ENCODE measurements at places on chromosomes 11 and 22. TPM values are rescaled to one million over a fixed set of nuclear protein-coding genes. Genes with fewer than 3 reads are reported as not detected.

DNA sequence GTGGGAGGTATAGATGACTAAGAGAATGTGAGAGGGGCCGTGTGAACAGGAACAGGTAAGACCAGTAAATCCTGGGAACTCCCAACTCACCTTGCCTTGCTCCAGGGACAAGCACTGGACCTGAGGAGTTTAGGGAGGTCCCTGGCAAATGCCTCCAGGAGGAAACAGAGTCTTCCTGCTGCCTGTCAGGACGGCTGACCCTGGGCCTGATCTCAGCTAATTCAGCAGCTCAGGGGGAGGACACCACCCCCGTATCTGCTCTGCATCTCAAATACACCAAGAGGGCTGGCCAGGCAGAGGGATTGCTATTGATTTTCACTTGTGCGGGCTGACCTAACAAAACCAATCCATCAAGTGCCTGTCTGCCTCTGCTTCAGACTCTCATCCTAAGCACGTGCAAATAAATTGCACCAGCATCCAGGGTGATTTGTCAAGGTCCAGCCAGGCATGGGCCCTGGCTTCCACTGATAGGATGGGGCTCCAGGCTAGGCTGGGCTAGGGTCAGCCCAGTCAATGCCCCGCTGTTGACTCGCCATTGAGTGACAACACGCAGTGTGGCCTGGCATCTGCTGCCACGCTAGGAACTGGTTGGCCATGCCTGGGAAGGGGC lies 20.3 kb downstream of the UQCR10 start:
- no peak for DNase-seq

- DNase-seq: no peak
Measured at GRCh38 chr11:79276736-79277325, 164.0 kb downstream of the TENM4 start.

DNA sequence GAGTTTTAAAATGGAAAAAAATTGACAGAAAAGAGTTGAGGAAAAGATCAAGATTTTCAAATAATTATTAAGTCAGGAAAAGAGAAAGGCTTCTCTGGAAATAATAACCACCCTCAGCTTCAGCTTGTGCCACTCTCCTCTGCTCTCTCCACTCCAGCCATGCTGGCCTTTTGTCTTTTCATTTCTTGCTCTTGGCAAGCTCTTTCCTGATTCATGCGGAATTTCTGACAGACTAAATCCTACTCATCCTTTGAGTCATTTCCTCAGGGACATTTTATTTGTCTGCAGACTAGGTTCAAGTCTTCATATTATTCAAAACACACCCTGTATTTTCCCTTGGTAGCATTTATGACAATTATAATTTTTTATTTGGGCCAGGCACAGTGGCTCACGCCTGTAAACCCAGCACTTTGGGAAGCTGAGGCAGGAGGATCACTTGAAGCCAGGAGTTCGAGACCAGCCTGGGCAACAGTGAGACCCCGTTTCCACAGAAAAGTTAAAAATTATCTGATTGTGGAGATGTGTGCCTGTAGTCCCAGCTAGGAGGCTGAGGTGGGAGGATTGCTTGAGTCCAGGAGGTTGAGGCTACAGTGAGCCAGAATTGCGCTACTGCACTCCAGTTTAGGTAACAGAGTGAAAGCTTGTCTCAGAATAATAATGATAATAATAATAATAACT lies 7.8 kb upstream of the P4HA3 start:
- no peak for DNase-seq

GRCh38 chr11:90465553-90465952 lies 242.7 kb upstream of the CHORDC1 start:
- no peak for DNase-seq

GRCh38 chr11:10990637-10991193 lies 132.9 kb upstream of the ZBED5 start:
- DNase-seq: no peak

- DNase-seq: no peak
Measured at GRCh38 chr11:125346179-125346530, 149.9 kb downstream of the FEZ1 start.

DNA sequence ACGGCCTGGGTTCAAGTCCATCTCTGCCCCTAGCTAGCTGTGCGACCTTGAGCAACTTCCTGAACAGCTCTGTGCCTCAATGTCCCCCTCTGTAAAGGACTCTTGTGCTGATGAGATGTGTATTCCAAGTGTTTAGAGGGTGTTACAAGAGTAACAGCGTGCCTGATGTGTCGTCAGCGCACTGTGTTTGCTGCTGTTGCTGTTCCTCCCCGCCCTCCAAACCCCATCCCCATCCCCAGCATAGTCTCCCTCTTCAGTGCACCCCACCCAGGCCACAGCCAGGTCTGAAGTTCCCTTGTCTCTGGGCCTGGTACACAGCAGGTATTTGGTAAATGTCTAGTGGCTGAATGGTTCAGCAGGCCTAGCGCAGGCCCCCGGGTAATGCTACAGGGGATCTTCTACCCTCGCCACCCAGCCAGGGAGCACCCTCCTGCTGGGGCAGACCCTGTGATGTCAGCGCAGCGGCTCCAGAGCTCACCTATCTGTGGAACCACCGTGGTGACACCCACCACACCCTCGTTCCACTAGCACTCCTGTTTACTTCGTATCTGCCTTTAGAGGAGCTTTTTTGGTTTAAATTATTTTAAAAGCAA lies 10.3 kb downstream of the CBX7 start:
- no peak for DNase-seq

- no peak for DNase-seq
Measured at GRCh38 chr11:27282806-27283205, 80.2 kb downstream of the CCDC34 start.

DNA sequence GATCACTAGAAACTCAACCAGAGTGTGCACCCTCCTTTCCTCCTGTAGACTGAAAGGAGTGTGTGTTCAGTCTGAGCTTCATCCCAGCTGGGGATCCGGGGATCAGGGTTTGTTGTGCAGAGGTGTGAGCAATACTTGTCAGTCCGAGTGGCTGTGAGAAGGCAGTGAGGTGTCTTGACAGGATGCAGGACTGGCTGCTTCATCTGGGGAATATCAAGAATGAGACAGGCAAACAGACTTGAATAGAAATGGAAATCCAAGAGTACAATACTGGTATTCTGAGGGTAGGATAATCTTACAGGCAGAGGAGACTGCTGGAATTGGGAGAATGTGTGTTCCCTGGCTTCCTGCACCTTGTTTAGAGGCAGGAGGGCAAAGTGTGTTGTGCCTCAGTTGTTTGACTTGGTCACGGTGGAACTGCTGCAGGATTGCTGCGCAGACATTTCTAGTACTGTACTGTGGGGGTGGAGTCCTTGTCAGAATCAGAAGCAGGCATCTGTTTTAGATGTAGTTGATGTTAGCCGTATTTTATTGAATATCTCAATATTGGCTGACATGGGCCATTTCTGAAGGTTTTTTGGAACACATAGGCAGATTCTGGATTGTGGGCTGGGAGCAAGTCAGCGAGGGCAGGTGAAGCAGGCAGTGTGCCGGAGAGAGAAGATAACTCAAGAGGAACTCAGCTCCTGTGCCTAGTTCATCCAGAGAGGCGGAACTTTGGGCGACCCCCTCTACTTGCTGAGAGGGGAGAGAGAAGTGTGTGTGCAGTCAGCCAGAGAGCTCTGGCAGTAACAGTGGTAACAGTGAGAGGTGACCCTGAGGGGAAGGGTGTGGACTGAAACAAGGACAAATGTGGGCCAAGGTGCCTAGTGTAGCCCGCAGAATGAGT lies 27.1 kb upstream of the GRK2 start:
- no peak for DNase-seq

DNA sequence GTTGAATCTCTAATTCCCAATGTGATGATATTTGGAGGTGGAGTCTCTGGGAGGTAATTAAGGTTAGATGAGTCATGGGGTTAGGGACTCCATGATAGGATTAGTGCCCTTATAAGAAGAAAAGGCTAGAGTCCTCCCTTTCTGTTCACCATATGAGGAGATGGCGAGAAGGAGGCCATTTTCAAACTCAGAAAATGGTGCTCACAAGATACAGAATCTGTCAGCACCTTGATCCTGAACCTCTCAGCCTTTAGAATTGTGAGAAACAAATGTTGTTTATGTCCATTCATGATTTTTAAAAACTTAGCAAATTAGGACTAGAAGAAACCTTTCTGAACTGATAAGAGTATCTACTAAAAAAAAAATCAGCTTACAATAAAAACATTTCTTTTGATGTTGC lies 57.7 kb upstream of the RASSF10 start:
- no peak for DNase-seq

DNA sequence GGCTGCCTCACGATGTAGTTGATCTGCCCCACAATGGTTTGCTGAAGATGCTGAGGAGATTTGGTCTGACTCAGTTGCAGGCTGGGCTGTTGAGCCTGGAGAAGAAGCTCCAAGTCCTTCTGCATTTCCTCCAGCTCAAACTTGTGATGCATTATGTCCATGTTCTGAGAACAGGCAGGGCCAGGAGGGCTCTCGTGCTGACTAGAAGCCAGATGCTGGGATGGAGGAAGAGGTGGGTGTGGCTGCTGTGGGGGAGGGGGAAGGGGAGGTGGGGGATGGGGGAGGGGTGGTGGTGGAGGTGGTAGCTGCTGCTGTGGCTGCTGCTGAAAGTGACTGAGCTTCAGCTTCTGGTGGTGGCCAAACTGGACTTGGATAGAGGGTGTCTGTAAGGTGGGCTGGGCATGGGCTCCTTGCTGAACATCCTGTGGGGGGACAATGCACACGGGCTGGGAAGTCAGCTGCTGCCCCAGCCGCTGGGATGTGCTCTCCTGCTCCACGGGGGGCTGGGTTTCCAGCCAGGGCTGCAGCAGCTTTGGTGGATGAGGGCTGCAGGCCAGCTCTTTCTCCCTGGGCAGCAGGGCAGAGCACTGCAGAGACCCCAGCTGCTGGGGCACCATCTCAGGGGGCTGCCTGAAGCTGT lies 42.1 kb downstream of the TRIM66 start:
- no peak for DNase-seq

- DNase-seq: no peak
Measured at GRCh38 chr11:56910785-56911184, 77.9 kb upstream of the OR5AK2 start.

DNA sequence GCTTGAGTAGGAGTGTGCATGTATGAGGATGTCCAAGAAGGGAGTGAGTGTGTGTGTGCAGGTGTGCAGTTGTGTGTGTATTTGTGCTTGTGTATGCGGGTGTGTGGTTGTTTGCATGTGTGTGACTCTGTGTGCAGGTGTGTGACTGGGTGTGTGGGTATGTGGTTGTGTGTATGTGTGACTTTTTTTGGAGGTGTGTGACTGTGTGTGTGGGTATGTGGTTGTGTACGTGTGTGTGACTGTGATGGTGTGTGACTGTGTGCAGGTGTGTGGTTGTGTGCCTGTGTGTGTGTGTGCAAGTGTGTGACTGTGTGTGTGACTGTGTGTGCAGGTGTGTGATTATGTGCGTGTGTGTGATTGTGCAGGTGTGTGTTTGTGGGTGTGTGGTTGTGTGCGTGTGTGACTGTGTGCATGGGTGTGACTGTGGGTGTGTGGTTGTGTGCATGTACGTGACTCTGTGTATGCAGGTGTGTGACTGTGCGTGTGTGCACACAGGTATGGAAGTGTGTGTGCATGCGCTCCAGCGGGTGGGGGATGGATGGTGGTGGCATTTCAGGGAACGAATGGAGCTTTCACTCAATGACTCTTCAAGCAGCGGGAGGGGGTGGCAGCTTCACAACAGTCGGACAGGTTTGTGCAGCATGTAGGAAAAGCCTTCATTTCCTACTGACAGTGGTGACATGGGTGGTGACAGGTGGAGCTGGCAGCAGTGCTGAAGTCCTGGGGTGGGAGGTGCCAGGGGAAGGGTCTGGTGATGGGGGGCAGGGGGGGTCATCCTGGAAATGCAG lies 47.6 kb downstream of the CACNA1I start:
- DNase-seq: no peak

GRCh38 chr22:32079130-32080089 lies 36.3 kb downstream of the SLC5A1 start:
- no peak for DNase-seq

GRCh38 chr22:20305894-20306645 lies 13.8 kb downstream of the DGCR6L start:
- no peak for DNase-seq

- no peak for DNase-seq
Measured at GRCh38 chr11:70381872-70382861, 16.2 kb upstream of the CTTN start.

DNA sequence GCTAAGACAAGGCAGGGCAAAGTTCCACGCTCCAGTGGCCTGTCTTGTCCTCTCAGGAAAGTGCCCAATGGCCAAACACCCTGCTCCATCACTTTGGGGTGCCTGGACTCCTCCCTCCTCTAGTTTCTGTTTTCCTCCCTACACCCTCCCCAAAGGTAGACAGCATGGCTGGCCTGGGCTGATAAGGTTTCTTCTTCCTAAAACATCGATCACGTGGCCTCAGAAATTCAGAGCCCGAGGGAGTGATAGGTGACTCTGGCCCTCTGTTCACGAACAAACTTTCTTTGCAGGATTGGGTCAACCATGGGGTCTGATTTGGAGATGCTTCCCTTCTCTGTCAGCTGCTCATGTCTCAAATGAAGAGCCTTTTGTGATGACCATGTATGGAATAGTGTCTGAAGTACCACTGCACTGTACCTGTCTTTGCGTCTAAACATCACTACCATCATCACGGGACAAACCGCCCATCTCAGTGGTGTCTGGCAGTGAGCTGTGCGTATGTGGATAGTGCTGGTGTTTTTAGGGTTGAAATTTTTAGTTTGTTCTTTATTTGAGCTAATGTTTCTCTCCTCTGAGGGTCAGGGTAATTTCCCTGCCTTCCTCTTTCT lies 6.1 kb downstream of the MICAL2 start:
- no peak for DNase-seq

DNA sequence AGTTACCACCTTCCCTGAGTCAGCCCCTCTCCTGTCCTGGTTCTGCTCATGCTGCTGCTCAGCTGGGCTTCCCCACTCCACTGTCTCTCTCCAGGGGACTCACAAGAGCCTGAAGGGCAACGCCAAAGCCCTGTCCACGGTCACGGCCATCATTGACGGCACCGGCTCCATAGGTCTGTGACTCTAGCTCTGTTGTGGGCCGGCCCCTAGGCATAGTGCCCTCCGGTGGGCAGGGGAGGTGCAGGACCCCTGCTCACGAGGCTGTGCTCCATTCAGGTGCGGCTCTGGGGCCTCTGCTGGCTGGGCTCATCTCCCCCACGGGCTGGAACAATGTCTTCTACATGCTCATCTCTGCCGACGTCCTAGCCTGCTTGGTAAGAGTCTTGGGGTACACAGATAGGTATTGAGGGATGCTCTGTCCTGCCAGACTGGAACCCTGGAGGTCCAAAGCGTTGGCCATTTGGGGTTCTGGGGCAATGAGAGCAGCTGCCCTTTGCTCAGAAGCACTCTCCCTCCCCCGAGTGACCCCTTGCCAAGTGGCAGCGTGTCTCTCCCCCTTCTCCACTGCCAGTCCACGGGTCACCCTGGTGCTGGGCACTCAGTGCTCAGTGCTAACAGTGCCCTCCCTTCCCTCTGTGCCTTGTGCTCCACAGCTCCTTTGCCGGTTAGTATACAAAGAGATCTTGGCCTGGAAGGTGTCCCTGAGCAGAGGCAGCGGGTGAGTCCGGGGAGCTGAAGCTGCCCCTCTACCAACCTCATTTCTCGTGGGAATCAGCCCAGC lies 22.4 kb downstream of the SLC37A2 start:
- no peak for DNase-seq

Gene MMP10
- total RNA-seq: not detected

Gene GP1BB
- 2.1 TPM for total RNA-seq

Gene TMEM121B
- total RNA-seq: 0.18 TPM

Gene MS4A1
- total RNA-seq: 0.49 TPM

Gene OR5D18
- total RNA-seq: not detected

Gene MYOD1
- total RNA-seq: not detected

Gene TIMP3
- 279 TPM for total RNA-seq

Gene PAMR1
- total RNA-seq: 14.7 TPM

Gene GRAMD1B
- 3.5 TPM for total RNA-seq

Gene AASDHPPT
- 29.7 TPM for total RNA-seq

Gene DDX25
- total RNA-seq: not detected

Gene LDHAL6A
- total RNA-seq: not detected

Gene RASD2
- 8.7 TPM for total RNA-seq

Gene RAG2
- not detected for total RNA-seq

All from ureter (tissue), 1 donor.